Muscle of back (tissue), 13 donors: ENCODE measurements at places on chromosomes 16 and 17.

DNA sequence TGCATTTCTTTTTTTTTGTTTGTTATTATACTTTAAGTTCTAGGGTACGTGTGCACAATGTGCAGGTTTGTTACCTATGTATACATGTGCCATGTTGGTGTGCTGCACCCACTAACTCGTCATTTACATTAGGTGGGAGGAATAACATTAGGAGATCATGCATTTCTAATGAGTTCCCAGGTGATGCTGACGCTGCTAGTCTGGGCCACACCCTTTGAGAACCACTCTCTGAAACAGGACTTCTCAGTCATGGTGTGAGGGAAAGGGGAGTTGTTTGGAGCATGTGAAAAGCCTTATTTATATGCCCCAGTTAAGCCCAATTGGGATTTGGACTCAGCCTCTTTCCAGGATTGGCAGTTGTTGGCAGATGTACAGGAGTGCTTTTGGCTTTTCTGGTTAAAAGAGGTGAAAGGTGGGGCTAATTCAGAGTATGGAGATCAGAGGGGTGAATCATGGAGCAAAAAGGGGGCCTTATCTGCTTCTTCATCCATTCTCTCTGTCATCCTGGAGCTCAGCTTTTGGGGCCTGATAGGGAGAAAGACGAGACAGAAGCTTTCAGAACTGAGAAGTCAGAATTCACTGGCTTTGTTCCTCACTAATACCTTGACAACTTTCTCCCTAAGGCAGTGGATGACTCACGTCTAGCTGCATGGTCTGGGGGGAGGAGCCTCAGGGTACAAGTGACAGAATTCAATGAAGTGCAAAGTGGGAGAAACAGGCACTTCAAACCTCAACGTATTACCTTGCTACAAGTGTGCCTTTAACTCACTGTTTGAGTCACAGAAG lies 180.0 kb upstream of the CACNG3 start:
- no peak for DNase-seq

GRCh38 chr17:47203984-47204721 lies 5.0 kb upstream of the MYL4 start:
- DNase-seq, result no peak

DNA sequence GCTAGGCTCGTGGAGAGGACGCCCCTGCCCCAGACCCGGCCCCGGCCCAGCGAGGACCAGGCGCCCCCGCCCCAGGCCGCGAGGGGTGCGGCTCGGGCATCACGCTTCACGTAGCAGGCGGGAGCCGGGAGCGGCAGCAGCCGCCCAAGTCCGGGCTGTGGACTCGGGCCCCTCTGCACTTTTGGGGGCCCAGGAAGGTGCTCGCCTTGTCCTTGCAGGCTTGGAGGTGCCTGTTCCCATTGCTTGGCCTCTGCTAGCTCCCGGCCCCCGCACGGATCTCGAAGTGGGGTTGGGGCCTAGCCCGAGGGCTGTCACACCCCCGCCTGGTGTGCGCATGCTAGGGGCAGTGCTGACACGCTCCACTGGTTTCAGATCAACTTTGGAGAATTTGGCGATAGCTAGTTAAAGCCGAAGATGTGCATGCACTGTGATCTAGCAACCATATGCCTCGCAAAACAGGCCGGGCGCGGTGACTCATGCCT lies 55.7 kb downstream of the WSB1 start:
- DNase-seq, result peak; percentile 46

- no peak for DNase-seq
These were observed 3.6 kb downstream of the ARL6IP1 start for GRCh38 chr16:18797746-18798145.

GRCh38 chr16:4593086-4593485 lies 21.6 kb downstream of the UBALD1 start:
- DNase-seq, result peak; percentile 58

GRCh38 chr17:34386343-34386696 lies 23.3 kb upstream of the CCL1 start:
- DNase-seq, result no peak

GRCh38 chr17:1683459-1683858 lies 1.2 kb downstream of the PRPF8 start:
- DNase-seq, result no peak

GRCh38 chr17:6927290-6928126 lies 68.3 kb upstream of the ALOX12 start:
- no peak for DNase-seq

- no peak for DNase-seq
These were observed 189.9 kb downstream of the IRF8 start for GRCh38 chr16:86088816-86089215.

GRCh38 chr17:27241346-27241946 lies 52.5 kb upstream of the WSB1 start:
- peak; percentile 36 for DNase-seq

DNA sequence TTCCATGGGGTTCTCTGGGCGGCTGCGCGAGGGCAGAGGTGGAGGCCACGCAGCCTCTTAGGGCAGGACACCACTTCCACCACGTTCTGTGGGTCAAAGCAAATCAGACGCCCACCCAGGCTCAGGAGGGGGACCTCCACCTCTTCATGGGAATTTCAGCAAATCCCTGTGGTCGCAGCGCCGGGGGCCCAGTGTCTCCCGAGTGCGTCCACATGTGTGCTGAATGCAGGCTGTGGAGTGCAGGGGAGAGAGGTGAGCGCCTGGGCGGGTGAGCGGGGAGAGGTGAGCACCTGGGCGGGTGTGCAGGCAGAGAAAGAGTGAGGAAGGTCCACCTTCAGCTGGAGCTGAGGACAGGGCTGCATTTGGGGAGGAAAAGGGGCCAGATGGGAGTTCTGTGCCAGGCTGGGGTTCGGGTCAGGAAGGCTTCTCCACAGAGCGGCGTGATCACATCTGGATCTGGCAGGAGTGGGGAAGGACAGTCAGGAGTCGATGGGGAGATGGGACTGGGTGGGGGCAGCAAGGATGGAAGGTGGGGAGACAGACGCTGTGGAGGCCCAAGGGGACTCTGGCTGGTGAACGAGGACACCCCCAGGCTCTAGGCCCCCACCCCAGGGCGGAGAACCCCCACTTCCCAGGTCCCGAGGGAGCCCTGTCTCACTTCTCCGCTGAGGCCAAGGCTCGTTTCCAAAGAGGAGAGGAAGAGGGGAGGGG lies 36.8 kb upstream of the CBFA2T3 start:
- no peak for DNase-seq

GRCh38 chr16:11514283-11514682 lies 72.4 kb downstream of the LITAF start:
- no peak for DNase-seq

DNA sequence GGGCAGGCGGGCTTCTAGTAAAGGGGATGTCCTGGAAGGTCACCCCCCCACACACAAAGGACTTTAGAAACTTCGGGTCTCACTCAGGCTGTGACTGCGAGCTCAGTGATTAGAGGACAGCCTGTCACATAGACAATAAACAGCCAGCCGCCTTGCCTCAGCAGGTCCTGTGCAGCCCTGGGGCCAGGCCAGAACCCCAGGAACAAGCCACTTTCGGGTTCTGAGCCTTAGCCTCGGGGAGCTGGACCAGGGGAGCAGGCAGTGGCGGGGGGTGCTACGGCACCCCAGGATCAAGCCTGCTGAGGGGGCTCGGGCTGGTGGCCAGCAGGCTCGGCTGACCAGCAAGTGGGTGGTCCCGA lies 1.1 kb downstream of the GAS7 start:
- DNase-seq, result no peak

- no peak for DNase-seq
These were observed 31.7 kb downstream of the CRISPLD2 start for GRCh38 chr16:84851192-84852127.

GRCh38 chr17:30926516-30926915 lies 4.8 kb downstream of the ADAP2 start:
- DNase-seq, result no peak

DNA sequence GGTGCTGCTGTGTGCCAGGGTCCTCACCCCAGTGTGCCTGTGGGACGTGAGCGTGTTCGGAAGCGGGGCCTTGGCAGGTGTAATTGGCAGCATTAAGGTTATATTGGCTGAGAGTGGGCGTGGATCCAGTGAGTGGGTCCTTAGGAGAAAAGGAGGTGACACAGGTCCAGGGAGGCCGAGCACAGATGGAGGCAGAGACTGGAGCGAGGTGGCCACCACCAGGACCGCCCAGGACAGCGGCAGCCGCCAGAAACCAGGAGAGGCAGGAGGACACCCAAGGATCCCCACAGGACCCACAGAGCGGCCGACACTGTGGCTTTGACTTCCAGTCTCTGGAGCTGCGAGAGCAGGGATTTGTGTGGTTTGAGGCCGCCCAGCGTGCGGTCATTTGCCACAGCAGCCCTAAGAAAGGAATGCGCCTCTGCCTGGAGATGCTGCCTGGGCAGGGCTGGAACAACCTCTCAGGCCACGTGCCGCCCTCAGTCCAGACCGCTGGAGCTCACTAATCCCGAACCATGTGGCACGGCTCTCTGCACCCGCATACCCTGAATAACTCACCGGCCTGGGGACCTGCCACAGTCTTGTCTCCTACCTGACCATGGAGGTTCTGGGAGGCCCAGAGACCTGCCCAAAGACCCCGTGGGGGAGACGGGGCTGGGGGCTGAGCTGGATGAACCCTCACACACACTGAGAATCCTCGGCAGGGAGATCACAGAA lies 45.4 kb downstream of the SOX8 start:
- no peak for DNase-seq

- no peak for DNase-seq
These were observed 291.2 kb downstream of the IRX3 start for GRCh38 chr16:53995378-53995777.

- no peak for DNase-seq
These were observed 47.8 kb downstream of the OMG start for GRCh38 chr17:31248986-31249834.

DNA sequence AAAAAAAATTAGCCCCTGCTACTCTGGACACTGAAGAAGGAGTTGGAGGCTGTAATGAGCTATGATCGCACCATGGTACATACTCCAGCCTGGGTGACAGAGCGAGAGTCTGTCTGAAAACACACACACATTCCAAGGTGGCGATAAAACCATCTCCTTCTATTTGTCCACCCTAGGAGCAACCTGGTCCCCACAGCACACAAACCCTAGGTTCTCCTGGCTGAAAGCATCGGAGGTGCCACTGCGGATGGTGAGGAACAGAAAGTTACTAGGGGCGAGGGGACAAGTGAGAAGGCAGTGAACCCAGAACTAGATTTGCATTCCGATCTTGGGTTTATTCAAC lies 1.4 kb upstream of the ECI1 start:
- no peak for DNase-seq

GRCh38 chr16:6969594-6969993 lies 363.1 kb upstream of the RBFOX1 start:
- no peak for DNase-seq

DNA sequence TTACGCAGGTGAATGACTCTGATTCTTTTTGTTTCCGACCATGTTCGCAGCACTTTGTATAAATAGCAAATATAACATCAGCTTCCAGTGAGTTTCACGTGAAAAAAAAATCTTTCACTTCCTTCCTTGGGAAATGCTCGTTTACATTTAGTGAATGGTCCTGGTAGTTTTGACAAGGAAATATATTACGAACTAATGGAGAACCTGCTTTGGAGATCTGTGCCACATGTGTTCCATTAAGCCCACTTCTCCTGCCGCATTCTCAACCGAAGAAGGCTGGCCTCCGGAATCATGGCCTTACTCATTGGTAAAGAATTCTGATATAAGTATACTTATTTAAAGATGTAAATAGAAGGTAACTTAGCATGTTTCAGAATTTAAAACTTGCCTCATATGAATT lies 3.6 kb downstream of the CRAMP1 start:
- no peak for DNase-seq

- DNase-seq, result no peak
These were observed 1.1 kb downstream of the CLUAP1 start for GRCh38 chr16:3501783-3502400.

DNA sequence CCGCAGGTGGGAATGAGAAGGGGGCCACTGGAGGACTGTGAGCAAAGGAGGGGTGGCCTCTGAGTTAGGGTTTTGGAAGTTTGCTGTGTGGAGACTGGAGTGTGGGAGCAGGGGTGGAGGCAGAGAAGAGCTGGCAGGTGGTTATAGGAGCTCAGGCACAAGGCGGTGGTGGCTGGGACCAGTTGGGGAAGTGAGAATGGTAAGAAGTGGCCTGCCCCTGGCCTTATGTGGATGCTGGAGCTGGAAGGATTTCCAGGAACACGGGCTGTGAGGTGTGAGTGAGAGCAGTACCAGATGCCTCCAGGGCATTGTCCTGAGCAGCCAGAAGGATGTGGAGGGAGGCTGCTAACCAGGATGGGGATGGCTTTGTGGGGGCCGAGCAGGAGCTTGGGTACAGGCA lies 277.2 kb downstream of the SNX29 start:
- DNase-seq, result no peak

DNA sequence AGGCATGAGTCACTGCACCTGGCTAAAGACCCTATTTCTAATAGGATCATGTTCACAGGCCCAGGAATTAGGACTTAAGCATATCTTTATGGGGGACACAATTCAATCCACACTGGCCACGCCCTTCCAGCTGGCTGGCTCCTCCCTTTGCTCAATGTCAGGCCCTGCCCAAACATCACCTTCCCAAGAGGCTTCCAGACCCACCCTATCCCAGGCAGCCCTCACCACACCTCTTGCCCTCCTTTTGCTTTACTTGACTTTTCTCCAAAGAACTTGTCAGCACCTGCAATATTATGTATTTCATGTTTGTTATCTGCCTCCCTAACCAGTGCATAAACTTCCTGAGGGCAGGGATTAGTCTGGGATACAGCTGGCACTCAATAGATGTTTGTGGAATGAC lies 109.6 kb upstream of the CDH5 start:
- DNase-seq, result no peak

- DNase-seq, result peak; percentile 20
These were observed 275.5 kb upstream of the IRX5 start for GRCh38 chr16:54655121-54655590.

DNA sequence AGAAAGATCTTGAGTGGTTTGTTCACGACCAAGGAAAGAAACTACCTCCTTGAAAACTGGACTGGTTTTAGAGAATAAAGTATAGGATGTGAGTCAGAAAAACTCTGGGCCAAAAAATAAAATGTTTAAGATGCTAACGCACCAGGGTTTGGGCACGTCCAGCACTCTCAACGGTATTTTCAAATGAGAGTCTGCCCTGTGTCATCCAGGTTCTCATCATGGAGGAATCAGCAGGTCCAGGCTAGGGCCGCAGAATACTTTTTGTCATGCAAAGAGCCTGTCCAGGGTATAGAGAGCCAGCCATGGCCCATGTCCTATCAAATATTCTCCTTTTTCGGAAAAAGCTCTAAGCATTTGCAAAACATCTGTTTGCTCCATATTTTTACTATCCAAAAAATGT lies 2.4 kb downstream of the NXN start:
- no peak for DNase-seq
